HFFc6 (cell line): ENCODE measurements at places on chromosomes 7 and 10. TPM values are rescaled to one million over a fixed set of nuclear protein-coding genes. Genes with fewer than 3 reads are reported as not detected.

The ABCC2 gene
- 0.94 to 1.2 TPM (median 1.1 TPM) in 3 replicates for total RNA-seq

GRCh38 chr7:33039903-33040292 lies 22.7 kb downstream of the NT5C3A start:
- no peak for DNase-seq

GRCh38 chr10:108346066-108346465 lies 1181.6 kb upstream of the SORCS1 start:
- no peak for DNase-seq

- DNase-seq = no peak
Measured at GRCh38 chr10:104170610-104171254, 48.8 kb downstream of the SFR1 start.

DNA sequence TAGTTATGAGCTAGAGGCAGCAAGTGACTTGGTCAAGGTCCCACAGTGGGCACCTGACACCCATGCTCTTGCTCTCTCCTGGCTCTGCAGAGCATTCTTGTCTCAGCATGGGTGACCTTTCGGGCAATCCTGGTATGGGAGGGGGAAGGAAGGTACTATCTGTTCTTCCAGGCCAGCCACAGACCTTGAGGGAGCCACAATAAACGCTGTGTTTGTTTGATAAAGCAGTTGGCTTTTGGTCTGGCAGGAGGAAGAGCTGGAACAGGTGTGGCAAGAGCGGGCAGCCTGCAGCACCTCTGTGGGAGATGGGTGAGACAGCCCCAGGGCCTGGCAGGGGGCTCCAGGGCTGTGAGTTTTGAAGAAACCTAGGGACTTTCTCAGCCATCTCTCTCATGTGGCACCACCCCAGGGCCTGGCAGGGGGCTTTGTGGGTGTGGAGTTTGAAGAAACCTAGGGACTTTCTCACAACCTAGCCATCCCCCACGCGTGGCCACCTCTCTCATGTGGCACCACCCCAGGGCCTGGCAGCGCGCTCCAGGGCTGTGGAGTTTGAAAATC lies 11.4 kb downstream of the CLDN3 start:
- DNase-seq = no peak
